ENCODE measurements at places on chromosomes 5 and 9. TPM values are rescaled to one million over a fixed set of nuclear protein-coding genes. Genes with fewer than 3 reads are reported as not detected.

Gene MYMK
- not detected for total RNA-seq

Gene MED7
- 10.6 TPM for total RNA-seq

Gene NR6A1
- 1.3 TPM for total RNA-seq

Gene NME5
- 1.7 TPM for total RNA-seq

Gene CREBRF
- 15.5 TPM for total RNA-seq

Gene IFNA2
- total RNA-seq, result not detected

Gene CPEB4
- total RNA-seq, result 36.0 TPM

Gene PKN3
- 4.0 TPM for total RNA-seq

Gene SLC1A1
- total RNA-seq, result 15.7 TPM

Gene RUSC2
- total RNA-seq, result 24.7 TPM

Gene BARX1
- total RNA-seq, result not detected

Gene ANGPTL2
- 24.1 TPM for total RNA-seq

Gene GDF9
- 0.11 TPM for total RNA-seq

Gene NR2F1
- total RNA-seq, result 63.0 TPM

Gene SPATA31D1
- total RNA-seq, result 0.25 TPM

Gene PAEP
- not detected for total RNA-seq

Gene PFN3
- not detected for total RNA-seq

Gene KCNV2
- not detected for total RNA-seq

Gene LMAN2
- 332 TPM for total RNA-seq

Gene ABHD17B
- total RNA-seq, result 37.0 TPM

Gene PCDHGA9
- total RNA-seq, result 4.2 TPM

Gene NSG2
- not detected for total RNA-seq

Gene ZMYND19
- 22.5 TPM for total RNA-seq

Gene CARTPT
- not detected for total RNA-seq

Gene FLT4
- 0.11 TPM for total RNA-seq

Gene C9orf153
- total RNA-seq, result 0.25 TPM

Gene GDA
- total RNA-seq, result 0.11 TPM

Gene PCDHB3
- 0.77 TPM for total RNA-seq

Gene PSIP1
- 70.5 TPM for total RNA-seq

Gene CCNI2
- not detected for total RNA-seq

Gene DOCK8
- 0.89 TPM for total RNA-seq

Gene UAP1L1
- 28.3 TPM for total RNA-seq

Gene RALGDS
- total RNA-seq, result 19.3 TPM

Gene GRM6
- total RNA-seq, result not detected

Gene IFNW1
- total RNA-seq, result not detected

Gene CETN3
- total RNA-seq, result 19.9 TPM

Gene PPWD1
- total RNA-seq, result 52.7 TPM

Gene PGM5
- 74.4 TPM for total RNA-seq

Gene LEAP2
- total RNA-seq, result 0.11 TPM

Gene FOXD4L4
- total RNA-seq, result 0.22 TPM

Gene ROPN1L
- 0.37 TPM for total RNA-seq

Gene ADAMTSL2
- total RNA-seq, result not detected

Gene PIP5K1B
- total RNA-seq, result under 0.01 TPM

Data from uterine smooth muscle cell (primary cell).